BE2C (cell line): ENCODE measurements at places on chromosomes 7 and 10.

GRCh38 chr7:16051561-16052255 is 365.2 kb upstream of the MEOX2 start:
- DNase-seq: no peak

DNA sequence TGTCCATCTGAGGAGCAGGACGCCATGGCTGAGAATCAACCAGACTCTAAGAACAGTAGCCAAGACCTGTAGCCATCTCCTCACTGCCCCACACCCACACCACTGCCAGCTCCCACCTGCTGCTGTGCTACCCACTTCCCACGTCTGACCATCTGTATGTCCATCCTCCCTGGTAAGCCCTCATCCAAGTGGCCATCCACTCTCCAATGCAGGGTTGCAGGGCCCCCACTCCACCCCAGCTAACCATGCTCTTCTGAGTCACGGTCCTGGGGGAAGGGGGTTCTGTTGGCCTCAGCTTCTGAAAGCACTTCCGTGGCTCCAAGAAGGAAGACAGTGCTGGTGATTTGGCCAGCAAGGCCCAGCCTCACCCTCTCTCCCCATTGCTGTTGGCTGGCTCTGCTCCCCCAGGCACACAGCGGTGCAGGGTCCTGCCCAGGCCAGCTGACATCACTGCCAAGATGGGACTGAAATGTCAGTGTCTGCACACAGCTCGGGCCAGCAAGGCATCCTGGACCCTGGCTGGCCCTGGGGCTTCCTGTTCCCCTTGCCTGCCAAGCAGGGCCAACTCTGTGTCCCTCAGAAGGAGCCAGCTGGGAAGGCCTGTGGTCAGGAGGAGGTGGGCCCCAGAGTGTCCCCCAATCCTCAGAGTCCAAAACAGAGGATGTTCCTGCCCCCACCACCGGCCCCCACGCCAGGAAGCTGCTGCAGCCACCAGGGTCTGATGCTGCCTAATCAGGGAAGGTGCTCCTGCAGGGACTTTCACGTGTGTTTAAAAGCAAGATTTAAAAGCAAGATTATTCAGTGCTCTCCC is 17.5 kb downstream of the RASGEF1A start:
- DNase-seq: peak; percentile 2

DNA sequence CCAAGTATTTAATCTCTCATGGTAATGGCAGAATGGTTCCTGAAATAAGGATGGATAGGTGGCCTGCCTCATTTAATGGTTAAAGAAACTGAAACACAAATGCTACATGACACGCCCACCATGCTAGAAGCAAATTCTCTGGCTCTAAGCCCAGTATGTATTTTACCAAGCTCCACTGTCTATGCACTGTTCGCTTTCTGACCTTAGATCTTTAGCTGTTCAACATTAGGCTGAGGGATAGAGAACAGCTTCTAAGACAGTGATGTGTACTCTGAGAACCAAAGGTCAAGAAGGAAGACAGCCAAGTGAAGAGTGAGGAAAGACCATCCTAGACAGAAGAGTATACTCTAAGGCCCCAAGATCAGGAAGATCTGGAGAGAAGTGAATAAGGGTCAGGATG is 26.6 kb downstream of the FAM3C start:
- no peak for DNase-seq

DNA sequence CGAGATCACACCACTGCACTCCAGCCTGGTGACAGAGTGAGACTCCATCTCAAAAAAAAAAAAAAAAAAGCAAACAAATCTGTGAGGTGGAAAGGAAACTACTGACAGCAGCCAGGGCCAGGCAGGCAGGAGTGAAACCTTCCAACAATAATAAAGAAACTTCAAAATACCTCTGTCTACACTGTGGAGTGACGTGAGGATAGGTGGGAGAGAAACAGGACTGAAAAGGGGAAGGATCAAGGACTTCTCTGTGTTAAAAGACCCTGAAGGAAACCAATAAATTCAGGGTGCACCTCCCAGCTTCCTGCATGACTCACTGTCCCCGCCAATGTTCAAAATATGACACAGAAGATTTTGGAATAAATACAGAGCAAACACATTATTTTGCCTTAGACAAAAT is 82.9 kb downstream of the KIAA1549 start:
- DNase-seq: no peak

- no peak for DNase-seq
Measured at GRCh38 chr10:114688786-114689185, 30.7 kb upstream of the ABLIM1 start.

DNA sequence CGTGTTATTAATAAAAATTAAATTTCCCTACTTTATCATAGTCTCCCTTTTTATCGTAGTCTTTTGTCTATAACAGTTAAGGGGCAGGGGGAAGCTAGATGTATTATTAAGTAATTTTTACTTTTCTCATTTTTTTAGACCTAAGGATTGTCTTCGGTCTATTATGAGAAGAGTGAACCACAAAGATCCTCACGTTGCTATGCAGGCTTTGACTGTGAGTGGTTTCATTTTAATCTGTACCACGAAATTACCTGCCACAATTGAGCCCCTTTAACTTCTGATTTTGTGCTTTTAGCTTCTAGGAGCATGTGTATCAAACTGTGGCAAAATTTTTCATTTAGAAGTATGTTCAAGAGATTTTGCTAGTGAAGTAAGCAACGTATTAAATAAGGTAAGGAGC is 40.6 kb downstream of the STAM start:
- DNase-seq: no peak

GRCh38 chr10:131726967-131727366 is 173.8 kb upstream of the PPP2R2D start:
- DNase-seq: no peak

DNA sequence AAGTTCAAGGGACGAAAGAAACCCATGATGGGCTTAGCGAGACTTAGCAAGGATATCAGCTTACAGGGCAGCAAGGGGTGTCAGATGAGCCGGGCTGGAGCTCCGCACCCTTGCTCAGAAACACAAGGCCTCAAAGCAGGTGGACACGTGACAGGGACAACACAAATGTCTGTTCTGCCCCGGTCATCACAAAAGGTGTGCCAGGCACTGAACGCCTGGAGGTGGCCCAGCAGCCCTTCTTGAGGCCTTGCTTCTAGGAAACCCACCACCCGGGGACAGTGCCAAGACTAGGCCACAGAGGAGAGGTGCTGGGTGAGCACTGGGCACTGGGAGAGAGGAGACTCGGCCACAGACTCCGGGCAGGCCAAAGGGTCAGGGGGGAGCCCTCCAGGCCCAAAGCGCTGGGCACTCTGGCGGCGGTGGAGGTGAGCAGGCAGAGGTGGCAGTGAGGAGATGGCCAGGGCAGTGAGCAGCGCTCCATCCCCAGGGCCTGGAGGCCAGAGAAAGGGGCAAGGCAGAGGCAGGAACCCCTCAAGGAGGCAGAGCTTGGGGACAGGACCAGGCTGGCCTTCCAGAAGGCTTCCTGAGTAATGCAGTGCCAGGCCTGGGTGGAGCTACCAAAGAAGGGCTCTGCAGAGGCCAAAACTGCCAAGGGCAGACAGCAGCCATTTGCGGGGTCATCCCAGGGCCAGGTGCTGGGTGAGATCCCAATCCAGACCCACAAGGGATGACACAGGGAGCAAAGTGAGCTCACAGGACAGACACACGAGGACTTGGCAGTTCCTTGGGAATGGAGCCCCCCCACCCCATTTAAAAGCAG is 22.7 kb downstream of the EBF3 start:
- DNase-seq: no peak

DNA sequence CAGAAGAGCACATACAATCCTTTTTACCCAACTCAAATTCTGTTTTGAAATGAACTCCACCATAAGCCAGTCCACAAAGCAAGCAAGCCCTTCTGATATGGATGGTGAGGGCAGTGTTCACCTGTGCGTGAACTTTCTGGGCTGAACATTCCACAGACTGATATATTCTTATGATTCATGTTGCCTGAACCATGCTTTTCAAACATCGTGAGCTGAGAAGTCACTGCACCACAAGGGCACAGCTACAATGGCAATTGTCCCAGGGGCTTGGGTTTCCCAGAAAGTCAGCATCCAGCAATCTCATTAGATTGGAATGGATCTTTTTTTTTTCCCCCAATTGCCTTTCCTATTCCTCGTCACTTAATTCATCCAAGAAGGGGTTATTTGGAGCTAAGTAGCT is 86.9 kb upstream of the ZNF438 start:
- DNase-seq: no peak

- DNase-seq: no peak
Measured at GRCh38 chr10:123726836-123727235, 60.7 kb downstream of the GPR26 start.

- no peak for DNase-seq
Measured at GRCh38 chr7:47301657-47302295, 280.1 kb downstream of the TNS3 start.

GRCh38 chr10:87619705-87620104 is 40.0 kb upstream of the PAPSS2 start:
- DNase-seq: no peak

- no peak for DNase-seq
Measured at GRCh38 chr7:5494320-5494682, 70.7 kb upstream of the TNRC18 start.

GRCh38 chr10:70589762-70590654 is 12.5 kb downstream of the PRF1 start:
- DNase-seq: no peak

DNA sequence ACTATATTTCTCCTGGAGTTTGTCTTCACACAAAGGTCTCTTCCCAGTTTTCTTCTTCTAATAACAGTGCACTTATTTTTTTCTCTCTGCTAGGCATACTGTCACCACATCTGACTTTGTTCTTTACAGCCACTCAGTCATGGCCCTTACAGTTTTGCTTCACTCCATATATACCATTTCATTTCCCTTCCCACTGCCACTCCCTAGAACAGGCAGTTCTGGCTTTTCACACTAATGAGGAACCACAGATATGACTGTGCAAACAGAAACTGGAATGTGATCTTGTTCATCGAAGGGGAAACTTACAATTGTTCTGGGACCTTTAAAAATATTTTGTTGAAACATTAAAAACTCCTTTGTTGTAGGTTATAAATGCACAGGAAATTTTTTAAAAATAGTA is 67.3 kb downstream of the EPDR1 start:
- no peak for DNase-seq

- DNase-seq: no peak
Measured at GRCh38 chr10:78784546-78784945, 284.2 kb upstream of the ZMIZ1 start.

GRCh38 chr10:110836706-110837105 is 35.0 kb upstream of the PDCD4 start:
- DNase-seq: no peak

DNA sequence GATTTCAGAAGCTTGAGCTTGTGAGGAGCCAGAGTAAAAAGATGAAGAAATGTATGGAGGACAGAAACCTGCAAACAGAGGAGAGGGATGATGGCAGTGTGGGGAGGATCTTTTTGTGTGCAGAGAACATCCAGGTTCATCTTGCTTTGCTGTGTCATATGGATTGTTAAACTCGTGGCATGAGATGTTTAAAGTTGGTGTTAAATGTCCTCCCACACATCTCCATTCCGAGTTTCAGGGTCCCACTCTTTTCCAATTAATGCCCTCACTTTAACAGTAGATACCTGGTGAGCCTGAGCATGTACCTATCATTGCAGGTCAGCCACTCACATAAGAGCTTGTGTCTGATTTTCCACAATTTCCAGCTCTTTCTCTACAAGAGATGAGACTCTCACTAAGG is 147.7 kb downstream of the ST7 start:
- no peak for DNase-seq

DNA sequence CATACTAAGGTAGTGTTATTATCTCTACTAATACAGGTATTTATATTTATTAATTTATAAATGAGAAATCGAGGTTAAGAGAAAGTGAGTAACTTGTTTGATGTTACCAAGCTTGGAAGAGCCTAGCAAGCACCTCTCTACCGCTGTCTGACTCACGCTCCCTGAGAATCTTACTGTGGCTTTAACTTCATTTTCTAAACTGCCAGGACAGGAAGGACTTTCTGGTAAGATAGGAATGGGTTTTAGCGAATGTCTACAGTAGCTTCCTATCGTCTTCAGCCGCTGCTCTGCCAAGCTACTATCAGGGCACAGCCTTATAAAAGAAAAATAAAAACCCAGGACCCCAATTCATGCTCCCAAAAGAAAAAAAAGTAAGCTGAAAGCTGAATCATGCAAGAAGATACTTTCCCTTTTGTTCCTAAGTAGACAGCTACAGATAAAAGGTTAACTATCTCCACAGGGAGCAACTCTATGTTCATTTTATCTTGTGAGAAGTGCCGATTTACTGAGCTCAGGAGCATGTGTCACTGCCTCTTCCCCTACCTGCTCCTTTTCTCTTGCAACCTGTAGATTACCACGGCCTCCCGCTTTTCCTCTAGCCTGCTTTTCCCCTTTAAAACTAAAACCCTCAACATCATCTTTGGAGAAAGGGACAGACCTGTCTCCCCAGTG is 60.2 kb downstream of the THNSL1 start:
- DNase-seq: no peak

DNA sequence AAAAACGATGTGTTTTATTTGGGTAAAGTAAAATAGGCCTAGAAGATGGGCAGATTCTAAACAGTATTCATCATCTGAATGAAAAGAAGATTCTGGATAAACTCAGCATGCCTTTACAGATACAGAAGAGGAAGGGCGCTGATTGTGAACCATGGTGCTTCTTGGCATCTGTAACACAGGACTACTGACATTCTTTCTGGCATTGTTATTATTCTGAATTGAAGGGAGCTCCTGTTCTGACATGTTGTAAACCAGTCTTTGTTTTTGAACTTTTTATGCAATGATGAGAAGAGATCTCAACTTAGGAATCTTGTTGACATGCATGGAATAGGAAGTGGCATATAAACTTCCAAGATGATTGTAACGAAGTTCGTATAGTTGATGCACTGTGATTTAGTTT is 13.5 kb downstream of the RPA3 start:
- no peak for DNase-seq

DNA sequence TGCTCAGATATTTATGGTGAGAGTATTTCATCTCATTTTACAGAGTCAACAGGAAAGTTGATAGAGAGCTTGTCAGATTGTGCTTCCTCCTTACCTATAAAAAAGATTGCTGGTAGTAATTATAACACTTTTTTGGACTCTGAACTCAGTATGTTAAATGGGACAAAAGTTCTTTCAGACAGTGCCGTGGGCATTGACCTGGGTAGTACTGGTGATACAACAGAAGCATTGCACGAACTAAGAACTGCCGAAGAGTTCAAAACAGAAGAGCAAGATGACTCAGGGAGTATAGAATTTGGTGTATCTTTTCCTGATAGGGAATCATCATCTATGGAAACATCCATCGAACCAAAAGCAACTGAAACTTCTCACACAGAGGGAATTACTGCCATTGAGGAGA is 58.6 kb downstream of the LOXL4 start:
- no peak for DNase-seq

DNA sequence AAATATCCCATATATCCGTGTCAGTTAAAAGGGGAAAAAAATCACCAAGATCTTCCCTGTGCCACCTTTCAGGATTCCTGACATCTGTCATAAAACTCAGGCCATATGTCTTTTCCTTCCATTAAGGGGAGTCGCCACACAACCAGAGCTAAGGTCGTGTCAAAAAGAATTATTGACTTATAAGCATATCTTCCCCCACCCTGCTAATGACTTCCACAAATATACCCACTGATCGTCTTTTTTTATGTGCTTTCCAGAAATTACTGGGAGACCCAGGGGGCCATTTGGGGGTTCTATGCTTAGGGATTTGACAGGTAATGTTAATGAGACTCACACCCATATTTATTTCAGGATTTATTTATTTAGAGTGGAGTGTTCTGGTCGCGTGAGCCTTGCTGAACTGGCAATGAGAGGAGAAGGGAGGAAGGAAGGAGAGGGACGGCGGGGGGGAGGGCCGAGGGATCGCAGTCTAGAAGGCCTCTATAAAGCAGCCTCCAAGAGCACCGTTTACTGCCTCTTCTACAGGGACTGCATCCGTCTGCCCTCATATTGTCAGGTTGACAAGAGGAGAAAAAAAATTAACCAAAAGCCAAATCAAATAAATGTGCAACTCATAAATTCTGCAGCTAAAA is 135.7 kb upstream of the MGMT start:
- DNase-seq: no peak
